ENCODE measurements at places on chromosomes 13 and 19. TPM values are rescaled to one million over a fixed set of nuclear protein-coding genes. Genes with fewer than 3 reads are reported as not detected.

DNA sequence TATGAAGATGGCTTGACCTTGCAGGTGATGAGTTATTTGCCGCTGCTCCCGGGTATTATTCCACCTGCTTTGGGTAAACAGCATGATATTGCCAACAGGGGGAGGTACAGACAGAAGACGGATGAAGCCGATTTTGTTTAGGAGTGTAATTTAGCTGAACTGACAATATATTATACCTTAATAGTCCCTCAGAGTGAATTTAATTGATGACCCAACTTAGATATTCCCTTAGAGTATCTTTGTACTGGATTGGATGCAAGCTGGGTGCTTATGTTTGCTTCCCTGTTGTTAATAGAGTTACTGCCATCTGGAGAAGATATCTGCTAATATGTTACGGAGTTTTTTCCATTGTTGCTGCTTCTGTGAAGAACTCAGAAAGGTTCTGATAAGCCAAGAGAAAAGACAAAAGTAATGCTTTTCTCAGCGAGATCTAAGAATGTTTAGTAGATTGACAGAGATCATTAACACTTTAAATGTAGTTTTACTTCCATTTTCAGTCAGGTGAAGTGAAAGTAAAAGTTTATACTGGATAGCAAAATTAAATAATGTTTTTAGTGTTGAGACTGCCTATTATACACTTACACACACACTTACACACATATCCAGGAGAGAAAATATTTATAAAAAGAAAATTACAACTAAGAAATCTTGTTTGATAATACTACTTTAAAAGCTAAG lies 2220.8 kb upstream of the PCDH20 start:
- DNase-seq, result no peak

ZNF99 gene
- under 0.01 TPM for total RNA-seq

ERCC5 gene
- 39.2 TPM for total RNA-seq

- DNase-seq, result no peak
Observed at GRCh38 chr19:12996406-12997094, 1.3 kb downstream of the NFIX start.

EXOC3L2 gene
- 2.2 TPM for total RNA-seq

DNA sequence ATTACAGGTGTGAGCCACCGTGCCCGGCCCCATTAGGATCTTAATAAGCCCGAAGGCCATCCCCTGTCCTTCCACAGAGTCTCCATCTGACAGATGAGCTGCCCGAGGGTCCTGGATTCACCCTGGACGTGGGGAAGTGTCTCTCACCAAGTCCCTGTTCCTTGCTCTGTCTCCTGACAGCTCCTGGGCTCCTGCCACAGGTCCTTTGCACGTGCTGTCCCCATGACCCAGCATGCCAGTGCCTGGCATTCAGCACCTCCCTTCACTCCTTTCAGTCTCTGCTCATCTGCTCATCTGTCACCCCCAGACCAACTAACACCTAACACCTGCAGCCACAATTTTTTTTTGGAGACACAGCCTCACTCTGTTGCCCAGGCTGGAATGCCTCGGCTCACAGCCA lies 14.5 kb downstream of the CERS1 start:
- DNase-seq, result no peak

CEACAM3 gene
- total RNA-seq, result 0.26 TPM

DNA sequence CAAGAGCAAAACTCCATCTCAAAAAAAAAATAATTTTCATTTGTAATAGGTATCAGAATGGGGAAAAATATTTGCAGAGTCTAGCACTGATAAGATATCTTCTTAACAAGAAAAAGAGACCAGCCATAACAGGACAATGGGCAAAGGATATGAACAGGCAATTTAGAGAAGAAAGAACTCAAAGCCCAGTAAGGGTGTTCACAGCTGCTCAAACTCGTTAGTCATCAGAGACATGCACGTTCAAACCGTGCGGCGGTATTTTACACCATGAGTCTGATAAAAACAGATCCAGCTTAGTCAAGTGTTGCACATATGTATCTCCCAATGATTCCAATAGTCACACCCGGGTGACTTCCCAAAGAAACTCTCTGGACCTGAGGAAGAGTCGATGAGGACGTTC lies 13.7 kb upstream of the NCCRP1 start:
- DNase-seq, result no peak

- peak; percentile 50 for DNase-seq
Observed at GRCh38 chr13:102688306-102688973, 6.4 kb downstream of the METTL21C start.

- no peak for DNase-seq
Observed at GRCh38 chr19:12730064-12730463, 4.4 kb downstream of the TRIR start.

ZBTB32 gene
- total RNA-seq, result not detected

CD33 gene
- total RNA-seq, result 4.6 TPM

DNA sequence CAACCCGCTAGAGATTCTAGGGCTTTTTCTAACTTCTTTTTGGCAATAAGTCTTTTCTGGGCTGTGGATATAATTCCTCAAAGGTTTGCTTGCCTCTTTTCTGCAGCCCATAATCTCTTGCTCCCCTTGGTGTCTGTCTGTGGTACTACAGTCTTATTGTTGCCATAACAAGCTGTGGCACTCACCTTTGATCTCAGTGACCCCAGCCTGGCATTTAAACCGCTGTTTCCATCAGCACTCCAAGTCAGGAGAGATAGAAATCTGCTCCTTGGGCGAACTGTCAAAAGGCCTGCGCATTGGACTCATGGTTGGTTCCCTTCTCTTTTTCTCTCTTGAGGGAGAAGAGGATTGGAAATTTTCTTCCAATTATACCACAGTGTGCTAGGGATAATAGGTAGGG lies 14.5 kb upstream of the MPHOSPH8 start:
- DNase-seq, result no peak

SYNGR4 gene
- not detected for total RNA-seq

MAB21L1 gene
- total RNA-seq, result 2.9 TPM

SIGLEC7 gene
- total RNA-seq, result not detected

GRCh38 chr19:50311723-50312635 lies 17.2 kb downstream of the KCNC3 start:
- DNase-seq, result no peak

DNA sequence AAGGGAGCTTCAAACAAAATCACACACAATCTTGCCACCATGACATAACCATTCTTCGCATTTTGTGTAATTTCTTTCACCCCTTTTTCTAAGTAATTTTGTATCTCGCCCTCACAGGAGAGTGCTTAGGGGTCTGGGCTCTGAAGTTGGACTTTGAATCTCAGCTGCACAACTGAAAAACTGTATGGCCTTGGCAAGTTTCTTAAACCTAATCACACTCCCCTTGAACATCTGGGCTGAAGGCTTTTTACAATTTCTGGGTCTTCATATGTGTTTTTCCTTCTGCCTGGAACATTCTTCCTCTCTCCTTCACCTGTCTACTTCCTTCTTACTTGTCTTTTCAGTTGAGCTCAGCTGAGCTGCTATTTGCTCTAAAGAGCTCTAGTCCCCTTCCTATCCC lies 24.3 kb upstream of the CPB2 start:
- DNase-seq, result no peak

DNA sequence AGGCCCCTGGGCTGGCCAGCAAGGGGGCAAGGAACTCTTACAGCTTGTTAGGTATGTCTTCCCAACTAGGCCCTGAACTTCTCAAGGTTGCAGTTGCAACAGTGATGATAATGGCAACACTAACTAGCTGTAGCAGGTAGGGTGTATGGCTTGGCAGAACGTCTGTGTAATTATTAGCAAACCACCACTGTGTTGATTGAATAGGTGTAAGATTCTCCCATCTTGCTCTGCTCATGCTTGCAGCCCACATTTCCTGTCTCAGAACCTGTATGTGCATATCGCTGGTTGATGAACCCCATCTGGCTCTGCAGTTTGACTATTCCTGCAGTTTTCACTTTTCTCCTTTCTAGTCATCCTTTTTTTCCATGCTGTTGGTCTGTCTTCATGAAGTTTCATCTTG lies 178.8 kb downstream of the KATNAL1 start:
- DNase-seq, result no peak

- no peak for DNase-seq
Observed at GRCh38 chr13:33859691-33860303, 41.8 kb downstream of the RFC3 start.

ERICH6B gene
- not detected for total RNA-seq

TEX101 gene
- total RNA-seq, result not detected

- no peak for DNase-seq
Observed at GRCh38 chr13:30418717-30419459, 3.4 kb upstream of the UBE2L5 start.

- no peak for DNase-seq
Observed at GRCh38 chr13:33158816-33159215, 126.7 kb downstream of the STARD13 start.

ZNF749 gene
- total RNA-seq, result 6.0 TPM

- no peak for DNase-seq
Observed at GRCh38 chr13:106696719-106697118, 128.8 kb upstream of the ARGLU1 start.

DNA sequence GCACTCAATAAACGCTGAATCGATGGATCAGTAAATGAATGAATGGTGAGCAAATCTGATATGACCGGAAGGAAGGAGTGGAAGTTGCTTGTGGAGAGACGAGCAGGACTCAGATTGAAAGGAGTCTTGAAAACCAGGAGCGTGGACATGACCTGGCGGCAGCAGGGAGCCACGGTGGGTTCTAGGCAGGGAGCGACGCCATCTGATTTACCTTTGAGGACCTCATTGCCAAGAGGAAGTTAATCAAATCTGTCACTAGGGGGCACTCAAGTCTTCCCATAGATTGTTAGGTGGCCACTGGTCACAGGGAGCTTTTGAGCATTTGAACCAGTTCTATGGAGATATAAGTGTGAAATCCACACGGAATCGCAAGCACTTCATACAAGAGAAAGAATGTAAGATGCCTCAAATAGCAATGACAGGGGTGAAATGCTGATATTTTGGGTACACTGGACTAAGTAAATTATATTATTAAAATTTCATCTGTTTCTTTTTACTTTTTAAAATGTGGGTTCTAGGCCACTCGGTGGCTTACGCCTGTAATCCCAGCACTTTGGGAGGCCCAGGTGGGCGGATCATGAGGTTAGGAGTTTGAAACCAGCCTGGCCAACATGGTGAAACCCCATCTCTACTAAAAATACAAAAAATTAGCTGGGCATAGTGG lies 9.2 kb upstream of the FBN3 start:
- DNase-seq, result no peak

DNA sequence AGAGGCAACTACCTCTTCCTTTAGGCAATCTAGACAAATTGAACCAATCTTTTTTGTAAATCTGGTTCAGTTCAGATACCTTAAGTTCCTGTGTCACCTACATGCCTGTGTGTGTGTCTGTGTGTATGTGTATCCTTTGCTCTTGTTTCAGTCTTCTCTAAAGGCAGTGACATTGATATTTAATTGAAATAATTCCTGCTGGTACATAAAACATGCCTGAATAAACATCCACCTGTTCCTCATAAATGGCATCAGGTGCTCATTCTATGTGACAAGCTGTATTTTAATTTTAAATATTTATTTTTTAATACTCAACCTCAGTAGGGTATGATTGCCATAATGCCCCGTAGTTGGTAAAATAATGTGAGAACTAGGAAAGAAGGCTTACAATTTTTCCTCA lies 1606.4 kb upstream of the PRR20A start:
- no peak for DNase-seq

- no peak for DNase-seq
Observed at GRCh38 chr19:46515879-46516350, 20.2 kb upstream of the PNMA8B start.

GRCh38 chr13:51003642-51004041 lies 94.1 kb downstream of the RNASEH2B start:
- DNase-seq, result peak; percentile 83

GRCh38 chr13:104327211-104327610 lies 1261.0 kb upstream of the SLC10A2 start:
- DNase-seq, result no peak

- DNase-seq, result no peak
Observed at GRCh38 chr13:77323858-77324257, 3.0 kb downstream of the MYCBP2 start.

DNA sequence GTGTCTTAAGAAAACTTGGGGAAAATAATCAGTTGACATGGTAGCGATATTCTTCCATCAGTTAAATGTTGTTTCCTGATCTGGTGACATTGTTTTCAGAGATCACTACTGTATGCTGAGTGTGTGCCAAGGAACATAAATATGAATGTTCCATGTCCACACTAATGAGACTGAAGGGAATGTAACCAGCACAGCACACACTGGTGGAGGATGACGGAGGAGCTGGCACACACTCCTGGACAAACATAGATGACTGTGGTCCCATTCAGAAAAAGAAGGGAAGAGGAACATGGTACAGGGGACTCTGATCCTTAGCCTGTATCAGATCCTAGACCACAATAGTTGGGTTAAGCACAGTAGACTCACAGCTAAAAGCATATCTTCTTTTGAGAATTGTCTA lies 574.8 kb downstream of the MYO16 start:
- DNase-seq, result no peak

POGLUT2 gene
- 7.1 TPM for total RNA-seq

DHDH gene
- total RNA-seq, result not detected

Measured in esophagus muscularis mucosa (tissue), 4 donors.